Activated naive CD8-positive, alpha-beta T cell treated with anti-CD3 and anti-CD28 coated beads, Interleukin-2, amount 50 U/mL, for 24 hours (primary cell): ENCODE measurements at places on chromosomes 2 and 18.

GRCh38 chr2:188199716-188200128 is 92.0 kb upstream of the GULP1 start:
- no peak for DNase-seq

DNA sequence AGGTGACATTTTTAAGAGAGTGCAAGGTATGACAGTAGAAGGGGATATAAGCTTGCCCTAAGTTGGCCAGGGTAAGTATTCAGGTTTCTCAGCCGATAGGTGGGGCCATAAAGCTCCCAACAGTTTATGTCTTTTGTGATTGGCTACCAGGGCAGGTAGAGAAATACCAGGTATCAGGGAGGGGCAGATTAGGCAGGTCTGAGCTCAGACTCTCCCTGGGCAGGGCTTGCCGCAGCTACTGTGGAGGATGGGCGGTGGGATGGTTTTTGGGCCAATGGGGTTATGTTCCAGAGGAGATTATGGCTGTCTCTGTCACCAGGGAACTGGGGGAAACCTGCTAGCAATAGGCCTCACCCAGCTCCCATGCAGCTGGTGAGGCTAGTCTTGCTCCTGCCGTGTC is 211.6 kb downstream of the PTH2R start:
- DNase-seq: no peak

- no peak for DNase-seq
Measured at GRCh38 chr18:46321955-46322354, 217.8 kb downstream of the HAUS1 start.

DNA sequence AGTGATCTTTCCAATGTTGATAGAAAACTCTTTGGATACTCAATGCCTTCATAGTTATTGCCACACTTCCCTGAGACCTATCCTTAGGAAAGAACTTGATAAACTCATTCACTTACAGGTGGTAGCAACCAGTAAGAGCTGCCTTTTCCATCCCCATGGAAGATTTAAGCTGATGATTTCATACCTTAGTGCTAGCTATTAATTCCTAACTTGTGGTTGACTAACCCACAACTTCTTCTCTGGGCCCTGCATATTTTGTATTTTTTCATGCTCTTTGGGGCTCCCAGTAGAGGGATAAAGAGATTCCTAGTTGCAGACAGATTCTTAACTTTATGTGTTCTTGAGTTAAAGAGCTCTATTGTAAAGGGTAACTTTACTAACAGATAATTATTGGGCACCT is 25.2 kb upstream of the SIX3 start:
- DNase-seq: no peak

GRCh38 chr18:36514778-36515177 is 217.3 kb downstream of the FHOD3 start:
- DNase-seq: no peak

DNA sequence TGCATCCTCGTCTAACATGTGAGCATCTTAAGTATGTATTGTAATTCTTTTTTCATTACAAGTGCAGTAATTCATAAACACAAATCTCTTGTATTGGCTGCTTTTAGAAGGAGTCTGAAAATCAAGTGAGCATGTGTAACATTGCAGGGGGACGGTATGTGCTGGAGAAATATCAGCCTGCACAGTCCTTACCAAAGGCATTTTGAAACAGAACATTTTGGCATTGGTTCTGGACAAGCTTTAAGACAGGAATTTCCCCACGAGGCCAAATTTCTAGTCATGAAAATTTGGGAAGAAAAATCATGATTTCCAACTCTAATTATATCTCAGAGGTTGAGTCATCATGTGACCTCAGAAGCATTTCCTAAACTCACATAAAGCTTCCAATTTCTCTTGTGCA is 24.7 kb upstream of the NRP2 start:
- no peak for DNase-seq

DNA sequence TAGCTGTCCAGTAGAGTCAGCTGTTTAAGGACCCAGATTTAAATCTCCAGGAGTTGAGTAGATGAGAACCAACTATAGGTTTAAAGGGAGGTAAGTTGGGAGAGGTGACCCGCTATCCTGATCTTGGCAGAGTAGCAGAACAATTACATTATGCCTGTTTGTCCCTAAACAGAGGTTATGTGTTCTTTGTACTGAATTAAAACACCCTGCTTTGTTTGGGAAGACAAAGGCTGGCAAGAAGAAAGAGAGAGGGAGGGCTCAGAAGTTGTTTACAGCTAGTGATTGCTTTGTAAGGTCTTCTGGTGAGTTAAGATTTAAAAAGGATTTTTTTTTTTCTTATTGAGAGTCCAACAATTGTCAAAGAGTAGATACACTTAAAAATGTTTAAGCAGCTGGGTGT is 37.3 kb downstream of the USP14 start:
- DNase-seq: no peak

DNA sequence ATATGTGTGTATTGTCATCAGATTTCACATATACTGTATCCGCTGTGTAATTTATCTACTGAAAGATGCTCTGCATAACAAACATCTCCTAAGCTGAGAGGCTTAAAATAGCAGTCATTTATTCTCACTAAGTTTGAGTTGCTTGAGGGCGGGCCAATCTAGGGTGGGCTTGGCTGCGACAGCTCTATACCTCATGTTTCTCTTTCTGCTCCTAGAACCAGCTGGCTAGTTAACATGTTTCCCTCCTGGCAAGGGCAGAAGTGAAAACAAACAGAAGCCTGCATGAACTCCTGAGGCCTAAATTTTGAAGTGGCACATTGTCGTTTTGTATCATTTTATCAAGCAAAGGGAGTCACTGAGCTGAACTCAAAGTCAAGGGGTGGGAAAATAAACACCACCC is 585.0 kb upstream of the VRK2 start:
- DNase-seq: no peak

GRCh38 chr18:50182511-50182910 is 12.4 kb downstream of the MYO5B start:
- no peak for DNase-seq

GRCh38 chr2:130825966-130826253 is 10.8 kb upstream of the ARHGEF4 start:
- DNase-seq: no peak

GRCh38 chr2:62102402-62102920 is 93.5 kb upstream of the B3GNT2 start:
- no peak for DNase-seq

DNA sequence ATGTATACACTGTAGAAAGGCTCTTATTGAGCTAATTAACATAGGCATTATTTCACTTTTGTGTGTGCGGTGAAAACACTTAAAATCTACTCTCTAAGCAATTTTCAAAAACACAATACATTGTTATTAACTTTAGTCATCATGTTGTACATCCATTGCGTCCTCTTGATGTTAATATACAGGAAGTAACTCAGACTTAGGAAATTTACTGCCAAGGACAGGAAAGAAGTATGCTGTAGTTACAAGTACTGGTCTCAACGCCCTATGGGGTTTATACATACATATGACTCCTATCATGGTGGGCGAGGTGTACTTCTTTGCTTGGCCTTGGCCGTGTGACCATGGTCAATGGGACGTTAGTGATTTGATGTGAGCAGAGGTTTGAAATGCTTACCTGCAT is 15.5 kb downstream of the SCTR start:
- DNase-seq: no peak

GRCh38 chr2:118151831-118152230 is 63.6 kb downstream of the INSIG2 start:
- no peak for DNase-seq

GRCh38 chr2:226894752-226895151 is 58.9 kb downstream of the RHBDD1 start:
- DNase-seq: no peak

DNA sequence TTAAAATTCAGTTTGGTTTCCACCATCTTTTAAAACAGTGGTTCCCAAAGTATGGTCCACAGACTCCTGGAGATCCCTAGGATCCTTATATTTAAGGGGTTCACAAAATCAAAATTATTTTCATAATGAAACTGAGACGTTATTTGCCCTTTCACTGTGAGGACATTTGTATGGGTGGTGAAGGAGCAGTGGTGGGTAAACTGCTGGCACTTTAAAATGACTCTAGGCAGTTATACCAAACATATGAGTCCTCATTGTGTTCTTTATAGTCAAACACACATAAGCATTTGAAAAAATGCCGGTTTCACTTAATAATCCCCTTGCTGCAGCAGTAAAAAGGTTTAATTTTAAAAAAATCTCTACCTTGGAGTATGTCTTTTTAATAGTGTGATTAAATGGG is 7.2 kb downstream of the SMAD4 start:
- no peak for DNase-seq

DNA sequence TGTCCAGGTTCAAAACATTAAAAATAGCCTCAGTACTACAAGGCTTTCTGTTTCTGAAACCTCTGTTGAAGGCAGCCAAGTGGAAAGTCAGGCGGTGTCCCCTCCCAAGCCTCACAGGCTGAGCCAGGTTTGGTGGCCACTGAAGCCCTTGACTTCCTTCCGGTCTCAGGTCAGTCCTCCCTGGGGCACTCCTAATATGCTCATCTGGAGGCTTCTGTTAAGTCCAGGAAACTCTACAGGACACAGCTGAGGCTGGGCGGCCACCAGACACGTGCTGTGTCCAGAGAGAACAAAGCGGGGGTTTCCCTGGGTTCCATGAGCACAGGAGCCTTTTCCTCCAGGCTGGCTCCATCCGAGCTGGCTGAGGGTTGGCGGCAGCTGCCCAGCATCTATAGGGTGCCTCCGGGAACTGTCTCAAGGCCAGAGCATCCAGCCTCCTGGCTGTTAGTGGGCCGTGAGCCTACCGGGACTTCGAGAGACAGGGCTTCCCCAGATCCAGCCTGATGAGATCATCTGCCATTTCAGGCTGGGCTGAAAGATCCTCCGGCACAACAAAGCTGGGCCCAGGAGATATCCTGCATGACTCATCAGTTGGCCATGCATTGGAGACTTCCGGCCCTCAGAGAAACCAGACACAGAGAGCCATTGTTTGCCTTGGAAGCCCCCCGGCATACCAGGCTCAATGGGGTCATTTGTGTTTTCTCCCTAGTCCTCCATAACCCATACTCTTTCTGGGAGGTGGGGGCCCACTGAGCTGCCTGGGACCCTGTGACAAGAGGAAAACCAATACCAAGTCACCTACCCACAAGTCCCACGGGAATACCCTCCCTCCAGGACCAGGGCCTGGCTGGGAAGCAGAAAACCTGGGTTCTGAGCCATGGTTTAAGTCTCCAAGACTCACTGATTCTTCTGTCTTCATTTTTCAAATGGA is 71.7 kb downstream of the HS1BP3 start:
- no peak for DNase-seq

DNA sequence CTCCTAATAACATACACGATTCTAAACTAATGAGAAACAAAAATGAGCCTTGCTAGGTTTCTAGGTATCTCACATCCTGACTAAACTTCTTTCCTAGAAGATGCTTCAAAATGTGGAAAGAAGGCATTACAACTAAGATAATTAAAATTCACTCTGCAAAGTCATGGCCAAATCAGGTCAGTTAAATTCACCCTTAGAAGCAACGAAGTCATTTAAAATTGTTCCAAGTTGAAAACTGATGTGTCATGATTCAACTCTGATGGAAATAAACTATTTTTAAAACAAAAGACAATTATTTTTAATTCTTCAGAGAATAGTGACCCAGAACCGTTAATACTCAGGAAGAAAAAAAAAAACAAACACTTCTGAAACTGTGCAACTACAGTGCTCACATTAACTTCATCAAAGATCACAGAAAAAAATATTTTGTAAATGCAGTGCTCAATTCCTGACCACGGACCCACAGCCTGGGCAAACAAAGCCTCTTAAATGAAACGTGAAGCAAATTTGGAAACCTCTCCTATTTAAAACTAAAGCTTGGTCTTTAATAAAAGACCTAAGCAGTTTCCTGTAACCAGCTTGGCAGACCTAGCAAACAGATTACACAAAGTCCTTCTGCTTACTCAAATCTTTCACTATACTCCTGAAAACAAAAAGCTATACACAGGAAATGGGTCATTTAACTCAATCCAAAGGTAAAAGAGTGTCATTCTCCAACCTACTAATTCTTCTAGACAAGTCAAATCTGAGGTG is 39.0 kb downstream of the CHN1 start:
- DNase-seq: no peak

DNA sequence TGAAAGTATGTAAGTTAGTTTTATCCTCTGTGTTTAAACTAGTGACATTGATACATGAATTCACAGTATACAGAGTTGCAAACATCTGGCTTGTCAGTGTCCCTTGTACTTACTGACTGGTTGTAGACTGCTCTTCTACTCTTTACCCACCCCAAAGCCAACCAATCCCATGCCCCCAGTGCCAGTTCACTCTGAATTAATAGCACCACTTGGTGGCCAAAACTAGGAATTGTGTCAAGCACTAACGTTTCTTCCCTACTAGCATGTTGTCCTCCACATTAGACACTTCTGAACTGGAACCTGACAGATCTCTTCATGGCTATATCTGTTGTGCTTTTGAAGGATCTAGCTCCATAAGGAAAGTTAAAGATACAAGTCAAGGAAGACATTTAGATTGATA is 27.2 kb upstream of the OTX1 start:
- DNase-seq: no peak

DNA sequence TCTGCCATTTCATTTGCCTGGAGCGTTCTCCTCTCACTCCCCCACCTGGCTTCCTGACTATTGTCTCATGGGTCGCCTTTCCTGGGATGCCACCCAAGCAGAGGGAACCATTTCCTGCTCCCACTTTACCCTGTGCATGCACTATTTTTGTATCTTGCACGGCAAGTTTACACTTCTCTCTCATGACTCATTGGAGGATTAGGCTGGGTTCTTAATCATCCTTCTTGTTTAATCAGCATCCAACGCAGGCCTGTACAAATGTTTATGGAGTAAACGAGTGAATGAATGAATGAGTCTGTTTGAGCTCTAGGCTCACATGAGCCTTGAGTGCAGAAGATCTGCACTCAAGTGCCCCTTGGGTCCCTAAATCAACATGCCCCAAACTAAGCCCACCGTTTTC is 3.8 kb upstream of the ARHGAP25 start:
- DNase-seq: no peak

- DNase-seq: no peak
Measured at GRCh38 chr2:174395969-174396630, 570 bp downstream of the SCRN3 start.

GRCh38 chr18:47075098-47075883 is 39.9 kb upstream of the ELOA2 start:
- DNase-seq: no peak

GRCh38 chr2:177335917-177336450 is 56.6 kb upstream of the AGPS start:
- DNase-seq: no peak

- no peak for DNase-seq
Measured at GRCh38 chr18:61371111-61371510, 37.9 kb downstream of the CDH20 start.

DNA sequence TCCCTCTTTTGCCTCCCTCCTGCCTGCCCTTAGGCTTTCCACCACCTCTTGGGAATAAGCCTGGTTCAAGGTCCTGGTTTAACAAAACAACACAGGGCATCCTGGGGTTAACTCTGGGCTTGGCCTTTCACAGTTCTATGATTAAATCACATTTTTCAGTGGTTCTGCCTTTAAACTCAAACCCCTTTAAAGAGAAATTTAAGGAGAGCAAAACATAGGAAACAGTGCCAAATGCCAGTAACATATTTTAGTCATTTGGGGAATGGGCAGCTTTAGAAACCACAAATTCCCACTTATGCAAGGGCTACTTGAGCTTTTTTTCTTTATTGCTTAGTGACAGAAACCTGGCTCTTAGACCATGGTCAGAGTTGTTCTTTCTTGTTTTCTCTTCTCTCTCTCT is 112.2 kb upstream of the FZD5 start:
- no peak for DNase-seq
